ENCODE measurements at places on chromosomes 13 and 19. TPM values are rescaled to one million over a fixed set of nuclear protein-coding genes. Genes with fewer than 3 reads are reported as not detected.

Gene RXFP2
- 1.2 TPM for total RNA-seq

Gene FGF9
- total RNA-seq = not detected

Gene ZNF665
- 3.6 TPM for total RNA-seq

Gene FREM2
- total RNA-seq = 0.36 TPM

DNA sequence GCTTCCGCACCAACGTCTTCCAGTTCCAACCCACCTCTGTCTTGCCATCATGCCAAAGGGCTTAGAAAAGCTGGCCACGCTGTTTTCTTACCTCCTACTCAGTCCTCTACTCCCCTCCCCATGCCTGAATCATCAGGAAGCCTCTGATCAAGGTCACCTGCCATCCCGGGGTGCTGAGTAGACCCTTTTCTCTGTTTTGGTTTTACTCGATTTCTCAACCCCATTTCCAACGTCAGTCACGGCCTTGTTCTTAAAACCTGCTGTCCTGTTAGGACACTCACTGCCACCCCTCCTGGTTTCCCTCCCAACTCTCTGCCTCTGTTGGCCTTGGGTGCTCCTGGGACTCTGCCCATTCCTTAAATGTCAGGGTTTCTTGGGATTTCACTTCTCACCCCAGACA lies 350.1 kb downstream of the FOXO1 start:
- DNase-seq = no peak

DNA sequence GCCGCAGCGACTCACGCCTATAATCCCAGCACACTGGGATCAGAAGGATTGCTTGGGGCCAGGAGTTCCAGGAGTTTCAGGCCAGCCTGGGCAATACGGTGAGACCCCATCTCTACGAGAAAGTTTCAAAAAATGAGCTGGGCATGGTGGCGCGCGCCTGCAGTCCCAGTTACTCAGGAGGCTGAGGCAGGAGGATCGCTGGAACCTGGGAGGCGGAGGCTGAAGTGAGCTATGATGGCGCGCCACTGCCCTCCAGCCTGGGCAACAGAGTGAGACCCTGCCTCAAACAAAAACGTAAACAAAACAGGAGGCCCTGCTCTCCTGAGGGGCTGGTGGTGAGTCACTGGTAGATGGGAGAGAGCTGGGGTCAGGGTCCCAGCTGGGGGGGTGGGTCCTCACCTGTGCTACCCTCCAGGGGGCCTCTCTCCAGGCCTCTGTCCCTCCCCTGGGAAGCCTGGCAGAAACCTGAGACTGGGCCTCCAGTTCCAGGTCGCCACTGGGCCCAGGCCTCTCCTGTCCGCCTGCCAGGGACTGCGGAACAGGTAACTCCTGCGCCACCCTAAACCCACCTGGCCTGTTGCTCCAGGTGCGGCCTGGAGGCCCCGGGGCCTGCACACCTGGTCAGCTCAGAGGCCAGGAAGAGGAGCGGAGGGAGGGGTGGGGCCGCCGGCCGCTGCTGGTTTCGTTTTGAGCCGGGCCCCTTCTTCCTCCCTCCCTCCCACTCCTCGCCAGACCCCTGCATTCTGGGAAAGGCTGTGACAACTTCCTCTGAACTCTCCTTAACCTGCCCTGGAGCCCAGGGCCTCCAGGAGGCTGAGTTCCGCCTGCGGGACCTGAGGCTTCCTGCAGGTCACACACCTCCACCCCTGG lies 17.2 kb upstream of the ZBTB7A start:
- DNase-seq = no peak

- no peak for DNase-seq
These were observed at the start of gene MYBPC2 for GRCh38 chr19:50432221-50433028. Gene MYBPC2 (plus strand): TSS chr19:50432892. CDS start chr19:50432954, 62 bp downstream.

DNA sequence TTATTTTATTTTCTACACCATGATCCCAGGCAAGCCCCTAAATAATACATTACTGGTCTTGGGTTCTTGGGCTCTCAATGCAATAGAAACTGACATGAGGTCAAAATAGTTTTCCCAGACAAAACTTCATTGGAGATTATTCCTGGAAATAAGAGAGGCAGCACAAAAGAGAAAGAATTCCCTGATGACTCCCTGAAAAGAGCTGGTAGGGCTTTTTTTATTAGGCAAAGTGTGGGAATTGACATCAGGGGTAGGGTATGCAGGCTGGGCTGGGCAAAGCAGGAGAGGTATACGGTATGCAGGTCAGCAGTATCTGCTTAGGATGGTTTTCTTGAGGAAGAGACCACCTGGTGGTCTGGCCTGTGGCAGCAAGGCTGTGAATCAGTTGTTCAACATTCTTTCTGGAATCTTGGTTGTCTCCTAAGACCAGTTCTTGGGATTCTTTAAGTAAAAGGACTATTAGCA lies 9.3 kb upstream of the IGFL3 start:
- DNase-seq = no peak

DNA sequence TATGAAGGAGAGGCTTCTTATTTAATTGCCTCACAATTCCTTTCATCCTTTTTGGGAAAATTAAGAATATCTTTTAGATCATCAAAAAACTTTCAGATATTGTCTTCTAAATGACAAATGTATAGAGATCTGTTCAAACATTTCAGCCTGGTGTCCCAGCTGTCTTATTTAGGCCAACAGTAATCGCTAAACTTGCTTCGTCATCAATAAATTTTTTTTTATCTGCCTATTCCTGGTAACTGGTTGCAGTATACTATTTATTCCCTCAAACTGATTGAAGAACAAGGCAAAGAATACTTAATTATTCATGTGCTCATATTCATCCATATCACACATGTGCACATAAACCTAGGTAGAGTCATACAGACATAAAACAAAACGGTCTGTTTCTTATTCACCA lies 5.3 kb upstream of the MYO16 start:
- DNase-seq = no peak

- no peak for DNase-seq
These were observed 977.6 kb downstream of the SLITRK5 start for GRCh38 chr13:88648598-88649373.

- no peak for DNase-seq
These were observed 80.2 kb downstream of the DPF1 start for GRCh38 chr19:38143847-38144246.

DNA sequence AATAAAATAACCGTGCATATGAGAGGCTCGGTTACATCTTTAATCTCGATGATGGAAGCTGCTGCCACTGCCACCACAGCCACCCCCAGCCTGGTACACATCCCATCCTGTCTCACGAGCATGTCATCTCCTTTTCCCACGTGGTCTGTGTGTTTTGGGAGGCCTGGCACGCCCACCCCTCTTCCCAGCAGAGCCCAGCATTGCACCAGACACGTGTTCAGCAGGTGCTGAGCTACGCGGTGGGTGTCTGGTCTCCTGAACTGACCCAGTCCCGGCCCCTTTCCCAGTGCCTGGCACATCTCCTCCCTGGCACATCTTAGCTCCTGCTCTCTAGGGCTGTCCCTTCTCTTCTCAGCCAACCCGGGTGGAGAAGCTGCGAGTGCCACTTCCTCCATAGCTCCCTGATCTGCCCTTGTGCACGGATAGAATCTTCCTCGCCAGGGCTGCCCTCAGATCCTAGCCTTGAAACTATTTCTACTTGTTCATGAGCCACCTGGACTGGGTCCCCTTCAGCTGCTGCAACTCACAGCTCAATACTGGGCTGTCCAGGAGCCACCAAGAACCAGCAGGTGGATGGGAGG lies 36.8 kb upstream of the ZNF536 start:
- no peak for DNase-seq

DNA sequence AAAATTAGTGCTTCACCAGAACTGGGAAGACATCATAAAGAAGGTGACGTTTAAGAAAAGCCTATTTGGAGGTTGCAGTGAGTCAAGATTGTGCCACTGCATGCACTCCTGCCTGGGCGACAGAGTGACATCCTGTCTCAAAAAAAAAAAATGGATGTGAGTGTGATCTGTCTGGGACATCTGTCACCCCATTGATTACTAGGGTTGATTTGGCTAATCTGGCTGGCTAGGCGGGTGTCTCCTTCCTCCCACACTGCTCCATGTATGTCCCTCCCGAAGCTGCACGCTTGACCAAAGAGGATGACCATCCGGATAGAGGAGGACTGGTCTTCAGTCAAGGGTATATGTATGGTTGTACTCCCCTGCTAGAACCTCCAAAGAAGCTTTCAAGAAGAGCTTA lies 2.6 kb downstream of the GTF2F2 start:
- DNase-seq = no peak

Measured in RPMI7951 (cell line).